Large intestine (tissue), 12 donors: ENCODE measurements at places on chromosomes 16 and 17. TPM values are rescaled to one million over a fixed set of nuclear protein-coding genes. Genes with fewer than 3 reads are reported as not detected.

- DNase-seq: no peak
Measured at GRCh38 chr17:51590071-51590656, 329.8 kb downstream of the UTP18 start.

DNA sequence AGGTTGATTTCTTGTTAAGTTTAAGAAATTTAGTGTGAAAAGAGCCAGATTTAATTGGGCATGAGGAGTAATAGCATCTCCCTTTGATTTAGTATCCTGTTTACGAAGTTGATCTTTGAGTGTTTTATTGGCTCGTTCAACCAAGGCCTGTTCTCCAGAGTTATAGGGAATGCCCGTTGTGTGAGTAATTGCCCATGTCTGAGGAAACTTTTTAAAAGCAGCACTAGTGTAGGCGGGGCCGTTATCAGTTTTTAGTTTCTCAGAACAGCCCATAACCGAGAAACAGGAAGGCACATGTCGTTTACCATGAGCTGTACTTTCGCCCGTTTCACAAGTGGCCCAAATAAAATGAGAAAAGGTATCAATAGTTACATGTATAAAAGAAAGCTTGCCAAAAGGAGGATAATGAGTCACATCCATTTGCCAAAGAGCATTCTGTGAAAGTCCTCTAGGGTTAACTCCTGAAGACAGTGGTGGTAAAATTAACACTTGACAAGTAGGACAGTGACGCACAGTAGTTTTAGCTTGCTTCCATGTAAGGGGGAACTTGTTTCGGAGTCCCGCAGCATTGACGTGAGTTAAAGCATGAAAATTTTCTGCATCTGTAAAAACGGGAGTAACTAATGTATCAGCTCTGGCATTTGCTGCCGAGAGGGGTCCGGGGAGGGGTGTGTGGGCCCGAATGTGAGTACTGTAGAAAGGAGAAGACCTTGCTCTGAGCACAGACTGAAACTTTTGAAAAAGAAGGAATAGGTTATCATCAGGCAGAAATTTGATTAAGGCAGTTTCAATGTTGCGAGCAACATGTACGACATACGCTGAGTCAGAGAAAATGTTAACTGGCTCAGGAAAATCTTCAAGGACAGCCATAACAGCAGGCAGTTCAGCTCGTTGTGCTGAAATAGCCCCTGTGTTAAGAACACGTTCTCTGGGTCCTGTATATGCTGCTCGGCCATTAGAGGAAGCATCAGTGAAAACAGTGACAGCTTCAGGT lies 18.5 kb upstream of the KCTD5 start:
- DNase-seq: peak; percentile 37

DNA sequence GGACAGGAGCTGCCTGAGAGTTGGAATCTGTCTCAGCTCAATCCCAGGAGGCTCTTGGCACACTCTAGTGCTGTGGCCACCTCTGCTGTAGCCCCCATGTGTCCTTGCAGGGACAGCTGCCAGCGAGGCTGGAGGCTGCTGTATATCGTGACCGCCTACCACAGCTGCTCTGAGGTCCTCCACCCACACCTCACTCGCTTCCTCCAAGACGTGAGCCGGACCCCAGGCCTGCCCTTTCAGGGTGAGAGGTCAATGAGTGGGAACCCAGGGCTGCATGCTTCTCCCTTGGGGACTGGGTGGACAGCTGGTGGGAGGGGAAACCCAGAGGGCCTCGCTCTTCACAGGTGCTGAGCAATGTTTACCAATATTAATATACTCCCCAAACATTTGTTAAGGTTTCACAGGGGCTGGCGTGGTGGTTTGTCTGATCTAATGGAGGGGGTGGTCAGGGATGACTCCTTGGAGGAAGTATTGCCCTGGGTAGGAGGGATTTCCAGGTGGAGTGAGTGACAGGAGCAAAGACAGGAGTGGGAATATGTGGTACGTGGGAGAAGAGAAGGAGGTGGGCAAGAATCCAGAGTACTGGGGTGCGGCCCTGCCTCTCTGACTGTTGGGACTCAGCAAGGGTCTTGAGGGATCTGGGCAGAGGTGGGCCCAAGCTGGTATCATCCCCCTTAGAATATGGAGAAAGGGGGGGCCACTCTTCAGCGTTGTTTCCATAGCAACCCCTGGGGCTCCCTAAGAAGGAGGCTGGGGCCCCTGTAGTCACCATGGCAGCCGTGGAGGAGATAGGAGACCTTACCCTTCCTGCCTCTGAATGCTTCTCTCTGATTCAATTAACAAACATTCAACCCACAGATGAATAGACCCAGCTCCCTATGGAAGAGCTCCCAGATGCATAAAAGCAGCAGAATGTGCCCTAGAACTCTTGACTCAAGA lies 22.2 kb upstream of the ALKBH5 start:
- DNase-seq: no peak

- DNase-seq: no peak
Measured at GRCh38 chr17:69651921-69652320, 237.4 kb downstream of the MAP2K6 start.

DNA sequence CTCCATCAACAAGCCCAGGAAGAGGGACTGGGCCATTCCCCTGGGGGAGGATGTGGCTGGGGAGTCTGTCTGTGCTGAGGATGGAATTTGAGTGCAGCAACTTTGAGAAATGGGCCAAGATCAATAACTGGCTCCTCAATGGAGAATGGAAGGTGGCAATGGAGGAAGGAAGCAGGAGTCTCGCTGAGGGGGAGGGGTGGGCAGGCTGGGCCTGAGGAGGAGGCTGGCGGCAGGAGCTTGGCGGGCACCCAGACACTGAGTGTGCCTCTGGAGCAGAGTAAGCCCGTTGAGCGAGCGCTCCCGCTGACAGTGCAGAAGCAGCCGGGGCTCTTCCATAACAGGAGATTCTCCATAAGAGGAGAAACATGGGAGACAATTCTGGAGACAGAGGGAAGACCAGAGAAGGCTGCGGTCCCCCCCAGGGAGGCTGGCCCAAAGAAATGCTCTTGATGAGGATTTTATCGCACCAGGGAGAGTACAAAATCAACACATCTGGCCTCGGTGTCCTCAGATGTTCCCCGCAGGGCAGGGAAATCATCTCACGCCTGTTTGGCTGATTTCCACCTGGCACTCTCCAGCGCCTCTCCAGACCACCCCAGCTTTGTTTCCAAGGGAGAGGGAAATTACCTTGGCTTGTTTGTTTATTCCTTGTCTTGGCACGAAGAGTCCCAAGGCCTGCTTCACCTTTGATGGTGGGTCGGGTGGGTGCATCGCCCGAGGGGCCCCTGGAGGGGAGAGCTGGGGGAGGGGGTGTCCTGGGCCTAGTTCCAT lies 2.8 kb upstream of the MMP15 start:
- DNase-seq: peak; percentile 55

CDH8 gene
- 2.0 TPM for polyA plus RNA-seq

VAT1L gene
- polyA plus RNA-seq: 14.8 TPM

GRCh38 chr17:78903101-78903779 lies at the start of gene CEP295NL:
Gene CEP295NL (minus strand): TSS chr17:78903201. CDS start chr17:78901828, 1,373 bp downstream.
- DNase-seq: peak; percentile 70

GRCh38 chr17:77770331-77771105 lies 188.0 kb upstream of the TNRC6C start:
- no peak for DNase-seq

- peak; percentile 58 for DNase-seq
Measured at GRCh38 chr17:76397687-76398522, 13.5 kb downstream of the SPHK1 start.

GRCh38 chr17:3571043-3571900 lies 13.7 kb upstream of the TRPV3 start:
- no peak for DNase-seq

DNA sequence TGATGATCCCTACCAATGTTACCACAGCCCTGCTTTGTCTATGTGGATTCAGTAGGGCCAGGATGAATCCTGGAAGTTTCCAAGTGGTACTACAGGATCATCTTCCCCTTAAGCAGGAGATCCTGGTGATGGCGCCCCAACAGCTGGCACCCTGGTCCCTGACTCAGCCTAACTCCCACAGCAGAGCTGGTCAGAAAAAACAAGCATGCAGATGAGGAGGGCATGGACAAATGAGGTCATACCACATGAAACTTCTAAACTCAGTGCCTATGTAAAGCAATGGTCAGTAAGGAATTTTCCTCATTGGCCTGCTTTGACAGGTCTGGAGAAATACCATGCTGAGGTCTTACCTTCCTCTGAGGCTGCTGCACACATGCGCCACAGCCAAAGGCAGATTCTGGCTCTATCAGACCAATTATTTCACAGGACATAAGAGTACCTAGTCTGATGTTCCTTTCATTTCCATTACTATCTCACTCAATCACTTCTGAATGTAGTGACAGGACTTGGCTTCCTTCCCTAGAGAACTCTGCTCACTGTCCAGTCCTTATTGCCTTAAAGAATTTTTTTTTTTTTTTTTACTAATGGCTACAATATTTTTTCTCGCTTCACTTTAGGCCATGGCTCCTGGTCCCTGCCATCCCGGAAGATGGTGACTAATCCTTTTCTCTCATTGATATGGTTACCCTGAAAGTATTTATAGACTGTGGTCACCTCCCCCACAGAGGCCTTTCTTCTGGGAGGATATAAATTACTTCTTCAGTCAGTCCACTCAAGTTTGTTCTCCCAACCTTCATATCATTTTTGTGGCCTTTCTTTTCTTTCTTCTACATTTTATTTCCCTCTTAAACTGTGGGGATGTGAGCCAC lies 525.2 kb upstream of the PSMD7 start:
- no peak for DNase-seq

GRCh38 chr16:13633391-13633861 lies 286.5 kb upstream of the ERCC4 start:
- peak; percentile 24 for DNase-seq

DNA sequence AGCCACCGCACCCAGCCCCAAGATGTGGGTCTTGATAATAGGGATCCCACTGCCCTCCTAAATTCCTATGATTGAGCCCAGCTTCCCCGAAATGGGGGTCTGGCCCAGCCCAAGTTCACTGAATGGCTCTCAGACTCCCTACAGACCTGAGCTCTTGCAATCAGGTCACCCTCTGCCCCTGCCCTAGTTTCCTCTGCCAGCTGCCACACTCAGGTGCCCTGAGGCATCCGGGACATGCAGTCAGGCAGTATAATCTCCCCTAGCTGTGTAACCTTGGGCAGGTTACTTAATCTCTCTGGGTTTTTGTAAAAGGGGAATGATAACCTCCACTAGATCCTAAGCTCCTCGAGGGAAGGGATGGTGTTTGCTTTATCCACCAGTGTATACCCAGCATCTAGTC lies 61.1 kb upstream of the TOB1 start:
- no peak for DNase-seq

ADGRG1 gene
- 102 TPM for polyA plus RNA-seq

- DNase-seq: no peak
Measured at GRCh38 chr16:75237398-75238131, 13.9 kb downstream of the BCAR1 start.

DNA sequence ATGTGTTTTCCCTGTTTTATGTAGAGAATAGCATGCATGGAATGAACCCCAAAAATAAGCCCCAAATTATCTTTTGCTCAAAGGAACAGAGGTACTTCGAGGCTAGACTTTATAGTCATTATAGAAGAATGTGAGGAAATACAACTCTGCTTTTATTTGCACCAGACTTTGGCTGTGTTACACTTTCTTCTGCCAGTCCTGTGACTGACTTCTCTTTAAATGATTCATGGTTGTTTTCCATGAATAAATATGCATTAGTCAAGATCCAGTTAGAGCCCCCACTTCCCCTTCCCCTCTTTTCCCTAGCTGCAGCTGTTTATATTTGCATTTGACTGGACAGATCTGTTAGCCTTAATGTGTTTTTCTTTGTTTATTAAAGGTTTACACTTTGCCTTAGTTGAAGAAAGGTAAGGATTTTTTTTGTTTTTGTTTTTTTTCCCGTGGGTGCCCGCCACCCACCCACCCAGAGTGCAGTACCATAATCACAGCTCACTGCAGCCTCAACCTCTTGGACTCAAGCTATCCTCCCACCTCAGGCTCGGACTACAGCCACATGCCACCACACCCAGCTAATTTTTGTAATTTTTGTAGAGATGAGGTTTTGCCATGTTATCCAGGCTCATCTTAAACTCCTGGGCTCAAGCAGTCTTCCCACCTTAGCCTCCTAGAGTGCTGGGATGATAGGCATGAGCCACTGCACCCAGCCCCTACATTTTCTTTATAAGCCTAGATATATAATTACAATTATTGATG lies 152.6 kb downstream of the CYB561 start:
- DNase-seq: no peak

PDIA2 gene
- 1.8 TPM for polyA plus RNA-seq

DNA sequence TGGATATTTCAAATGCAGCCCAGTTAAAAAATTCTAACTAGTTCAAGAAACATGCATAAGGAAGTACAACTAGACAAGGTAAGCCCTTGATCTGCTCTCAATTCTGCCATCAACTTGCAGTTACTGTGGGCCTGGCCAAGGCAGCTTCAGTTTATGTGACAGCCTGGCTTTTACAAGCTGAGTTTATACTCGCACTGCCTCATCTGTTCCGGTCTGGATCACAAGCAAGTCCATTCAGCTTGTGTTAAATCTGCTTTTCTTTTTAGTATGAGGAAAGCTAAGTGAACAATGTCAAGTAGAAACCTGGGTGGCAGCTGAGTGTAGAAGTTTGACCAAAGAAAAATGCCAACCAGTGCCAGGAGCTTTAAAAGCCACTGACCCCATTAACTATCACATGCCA lies 76.6 kb upstream of the CORO6 start:
- DNase-seq: no peak

KRTAP16-1 gene
- not detected for polyA plus RNA-seq

AOC2 gene
- 1.2 TPM for polyA plus RNA-seq

SHBG gene
- 23.6 TPM for polyA plus RNA-seq

DNA sequence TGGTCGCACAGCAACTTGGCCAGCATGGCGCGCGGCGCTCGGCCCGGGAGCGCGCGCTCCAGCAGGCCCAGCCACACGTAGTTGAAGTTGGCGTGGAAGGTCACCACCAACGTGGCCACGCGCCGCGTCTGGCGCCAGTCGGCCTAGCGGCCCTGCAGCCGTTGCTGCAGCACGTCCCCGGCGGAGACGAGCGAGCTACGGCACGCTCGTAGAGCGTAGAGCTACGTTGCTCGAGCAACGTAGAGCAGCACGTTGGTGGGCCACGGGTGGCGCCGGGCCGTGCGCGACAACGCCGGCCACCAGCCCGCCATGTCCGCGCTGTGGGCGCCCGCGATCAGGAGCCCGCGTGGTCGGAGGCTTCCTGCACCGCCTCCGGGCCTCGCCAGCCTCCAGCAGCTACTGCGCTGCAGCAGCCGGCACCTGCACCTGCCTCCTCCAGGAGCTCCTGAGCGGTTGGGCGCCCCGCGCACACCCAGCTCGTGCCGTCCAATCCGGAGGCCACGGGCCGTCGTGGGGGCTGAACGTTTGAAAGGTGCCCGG lies 13.4 kb upstream of the SULT1A1 start:
- DNase-seq: peak; percentile 45
